ENCODE measurements at places on chromosomes 16 and 17. TPM values are rescaled to one million over a fixed set of nuclear protein-coding genes. Genes with fewer than 3 reads are reported as not detected.

Gene SLC7A6
- total RNA-seq: 31.5 TPM

Gene PIK3R5
- 0.18 TPM for total RNA-seq

Gene ALG1
- total RNA-seq: 36.3 TPM

Gene SEC14L5
- 0.03 TPM for total RNA-seq

Gene GPR179
- total RNA-seq: 0.02 TPM

Gene CA5A
- total RNA-seq: not detected

Data from A549 treated with AZD2906 at 1 μM for 4 hours (cell line).